Activated T-helper 17 cell treated with anti-CD3 and anti-CD28 coated beads, Interleukin-2, amount 50 U/mL, for 72 hours (primary cell): ENCODE measurements at places on chromosomes 13 and 19. TPM values are rescaled to one million over a fixed set of nuclear protein-coding genes. Genes with fewer than 3 reads are reported as not detected.

DNA sequence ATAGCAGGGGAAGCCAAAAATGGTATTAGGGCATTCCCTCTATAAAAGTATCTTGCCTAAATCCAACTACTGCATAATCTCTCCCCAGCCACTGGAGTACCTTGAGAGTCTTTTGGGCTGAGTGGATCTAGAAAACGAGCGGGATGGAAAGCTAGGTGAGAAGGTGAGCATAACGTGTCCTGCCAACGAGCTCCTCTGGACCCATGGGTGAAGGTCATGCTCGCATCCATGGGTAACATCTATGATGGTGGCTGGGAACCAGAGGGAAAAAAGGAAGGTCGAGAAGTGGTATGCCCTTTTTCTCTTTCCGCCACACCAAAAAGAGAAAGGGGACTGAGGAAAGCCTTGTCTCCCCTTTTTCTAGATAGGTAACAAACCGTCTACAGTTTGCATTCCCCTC lies 63.0 kb downstream of the ZNF208 start:
- no peak for ATAC-seq

DNA sequence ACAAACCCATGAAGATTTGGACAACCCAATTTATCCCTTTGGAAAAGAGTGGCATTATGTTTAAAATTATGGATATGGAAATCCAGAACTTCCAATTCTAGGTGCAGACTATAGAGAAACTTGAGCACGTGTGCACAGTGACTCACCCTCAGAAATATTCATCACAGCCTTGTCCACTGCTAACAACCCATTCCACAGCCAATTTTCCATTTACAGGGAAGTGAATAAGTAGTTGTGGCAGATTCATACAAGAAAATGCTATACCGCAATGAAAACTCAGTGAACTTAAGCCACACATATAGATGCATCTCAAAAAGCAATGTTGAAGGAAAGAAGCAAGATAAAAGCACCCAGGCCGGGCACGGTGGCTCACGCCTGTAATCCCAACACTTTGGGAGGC lies 133.3 kb downstream of the USP12 start:
- ATAC-seq, result no peak

- no peak for ATAC-seq
Measured at GRCh38 chr13:23098161-23098907, 82.4 kb upstream of the SGCG start.

- peak; percentile 63 for ATAC-seq
Measured at GRCh38 chr19:1618157-1619093, 13.2 kb upstream of the UQCR11 start.

DNA sequence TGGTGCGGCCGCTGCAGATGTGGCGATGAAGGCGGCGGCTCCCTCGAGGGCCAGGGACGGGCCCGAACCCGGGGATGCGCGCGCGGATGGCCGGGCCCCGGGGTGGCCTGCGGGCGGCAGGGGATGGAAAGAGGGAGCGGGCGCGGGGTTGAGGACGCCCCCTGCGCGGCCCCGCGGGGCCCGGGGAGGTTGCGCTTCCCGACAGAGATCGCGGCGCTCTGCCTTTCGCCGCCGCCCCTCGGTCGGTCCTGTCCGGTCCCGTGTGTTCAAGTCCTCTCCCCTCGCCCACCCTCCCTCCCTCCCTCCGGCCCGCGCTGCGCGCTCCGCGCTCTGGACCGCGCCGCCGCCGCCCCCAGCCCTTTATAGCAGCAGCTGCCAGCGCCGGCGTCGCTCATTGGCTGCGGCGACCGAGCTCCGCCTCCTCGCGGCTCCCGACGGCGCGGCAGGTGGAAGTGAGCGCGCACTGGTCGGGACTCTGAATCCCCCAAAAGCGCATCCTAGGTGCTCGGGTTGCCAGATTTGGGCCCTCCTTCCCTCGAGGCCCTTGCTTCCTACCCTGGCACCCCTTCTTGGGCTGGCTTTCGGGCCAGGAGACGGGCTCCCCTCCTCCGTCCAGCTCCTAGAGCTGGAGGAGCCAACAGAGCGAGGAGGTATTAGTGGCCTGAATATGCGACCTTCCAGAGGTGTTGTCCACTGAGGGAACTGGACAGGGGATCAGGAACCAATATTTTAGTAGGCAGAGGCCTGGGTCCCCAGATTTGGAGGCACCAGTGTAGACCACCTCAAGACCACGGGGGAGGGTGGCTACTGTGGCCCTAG lies at the start of gene ELAVL3:
Gene ELAVL3, minus strand, starts transcription at position 332 of the 819 bp plus-strand sequence. CDS start 438 bp downstream, outside the sequence.
- no peak for ATAC-seq

DNA sequence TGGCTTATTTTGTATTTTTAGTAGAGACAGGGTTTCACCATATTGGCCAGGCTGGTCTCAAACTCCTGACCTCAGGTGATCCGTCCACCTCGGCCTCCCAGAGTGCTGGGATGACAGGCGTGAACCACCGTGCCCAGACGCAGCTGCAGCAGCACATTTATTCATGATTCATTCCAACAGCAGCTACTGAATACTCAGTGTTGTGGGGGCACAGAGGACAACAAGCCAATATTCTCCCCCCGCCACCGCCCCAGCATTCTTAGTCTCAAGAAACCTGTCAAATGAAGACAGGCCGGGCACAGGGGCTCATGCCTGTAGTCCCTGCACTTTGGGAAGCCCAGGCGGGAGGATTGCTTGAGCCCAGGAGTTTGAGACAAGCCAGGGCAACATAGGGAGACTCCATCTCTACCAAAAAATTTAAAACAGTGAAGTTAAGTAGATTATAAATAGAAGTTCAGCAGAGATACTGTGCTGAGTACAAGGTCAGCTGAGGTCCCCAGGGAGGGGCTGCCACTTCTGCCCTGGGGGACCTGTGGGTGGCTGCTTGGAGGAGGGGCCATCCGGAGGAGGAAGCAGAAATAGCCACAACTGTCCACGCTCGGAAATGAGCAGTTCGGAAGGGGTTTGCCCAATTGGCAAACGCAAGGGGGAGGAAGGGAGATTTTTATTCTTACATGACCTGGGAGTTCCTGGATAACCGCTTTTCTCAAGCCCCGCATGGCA lies 4.3 kb downstream of the DOT1L start:
- no peak for ATAC-seq

GRCh38 chr13:46613409-46614049 lies 60.6 kb downstream of the LRCH1 start:
- no peak for ATAC-seq

GRCh38 chr13:87453244-87453643 lies 217.9 kb upstream of the SLITRK5 start:
- no peak for ATAC-seq

- no peak for ATAC-seq
Measured at GRCh38 chr13:109783447-109783814, 3.0 kb downstream of the IRS2 start.

DNA sequence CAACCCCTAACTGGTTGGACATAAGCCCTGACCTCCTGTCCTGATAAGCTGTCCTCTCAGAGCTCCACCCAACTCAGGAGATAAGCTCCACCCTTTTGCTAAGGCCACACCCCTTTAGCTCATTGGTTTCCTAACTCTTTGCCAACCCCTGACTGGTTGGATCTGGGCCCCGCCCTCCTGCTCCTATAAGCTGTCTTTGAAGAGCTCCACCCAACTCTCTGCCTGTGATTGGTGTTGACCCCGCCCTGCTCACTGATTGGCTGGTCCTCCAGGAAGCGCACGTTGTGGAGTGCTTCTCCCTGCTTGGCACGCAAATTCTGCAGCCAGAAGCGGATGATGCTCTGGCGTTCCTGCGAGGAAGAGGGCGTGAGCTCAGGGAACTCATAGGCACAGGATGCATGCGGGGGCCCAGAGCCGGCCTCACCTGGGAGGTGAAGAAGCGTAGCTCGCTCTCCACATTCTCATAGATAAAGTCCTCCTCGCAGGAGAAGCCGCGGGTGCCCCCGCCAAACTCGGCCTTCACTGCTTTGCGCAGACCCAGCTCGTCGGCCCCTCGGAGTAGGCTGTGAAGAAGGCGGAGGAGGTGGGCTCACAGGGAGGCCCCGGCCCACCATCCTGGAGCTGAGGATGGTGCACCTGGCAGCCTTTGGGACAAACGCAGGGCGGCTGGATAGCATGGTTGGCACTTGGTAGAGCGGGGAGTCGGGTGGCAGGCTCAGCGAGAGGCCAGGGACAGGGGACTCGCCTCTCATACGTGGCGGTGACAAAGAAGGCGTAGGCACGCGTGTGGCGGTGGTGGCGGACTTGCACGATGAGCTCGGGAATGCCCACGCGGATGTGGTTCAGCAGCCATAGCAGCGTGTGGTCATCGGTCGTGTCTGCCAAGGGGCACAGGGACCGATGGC lies 1.7 kb downstream of the ANO8 start:
- peak; percentile 5 for ATAC-seq

- ATAC-seq, result no peak
Measured at GRCh38 chr19:17743874-17744580, 7.2 kb upstream of the FCHO1 start.

GRCh38 chr13:90365130-90365529 lies 982.4 kb upstream of the MIR17HG start:
- ATAC-seq, result no peak

- ATAC-seq, result no peak
Measured at GRCh38 chr13:71278512-71278911, 588.5 kb downstream of the DACH1 start.

GRCh38 chr19:2253106-2254063 lies 2.8 kb downstream of the JSRP1 start:
- ATAC-seq, result peak; percentile 1

GRCh38 chr13:112572366-112572765 lies 15.6 kb downstream of the TUBGCP3 start:
- ATAC-seq, result no peak

Gene NLRP8
- not detected for total RNA-seq

Gene ZNF561
- total RNA-seq, result 26.1 TPM

Gene MAP4K1
- total RNA-seq, result 310 TPM

Gene ZNF880
- total RNA-seq, result 10.0 TPM

Gene PLVAP
- 0.53 TPM for total RNA-seq

Gene MCF2L
- 2.0 TPM for total RNA-seq

Gene SLC7A10
- not detected for total RNA-seq

Gene NAPSA
- total RNA-seq, result 86.0 TPM
